Smooth muscle cell of bladder (primary cell): ENCODE measurements at places on chromosomes 2 and 18. TPM values are rescaled to one million over a fixed set of nuclear protein-coding genes. Genes with fewer than 3 reads are reported as not detected.

INHA gene
- total RNA-seq, result 0.28 and 0.46 TPM in 2 replicates

TUBB6 gene
- 475 and 568 TPM in 2 replicates for total RNA-seq

TFCP2L1 gene
- total RNA-seq, result under 0.01 TPM in 1 of 2 replicates, not detected in the other

SLC8A1 gene
- 13.1 and 19.8 TPM in 2 replicates for total RNA-seq

CDH19 gene
- total RNA-seq, result not detected in 2 replicates

SPC25 gene
- total RNA-seq, result 0.28 and 0.43 TPM in 2 replicates

PCARE gene
- under 0.01 TPM in 1 of 2 replicates, not detected in the other for total RNA-seq

SKOR2 gene
- not detected in 2 replicates for total RNA-seq

KIAA1328 gene
- total RNA-seq, result 3.1 and 3.2 TPM in 2 replicates

ARHGAP28 gene
- total RNA-seq, result 1.5 and 10.5 TPM in 2 replicates

DSG2 gene
- total RNA-seq, result 2.3 and 23.3 TPM in 2 replicates

GNAL gene
- 0.65 and 0.71 TPM in 2 replicates for total RNA-seq

PREB gene
- total RNA-seq, result 49.1 and 56.2 TPM in 2 replicates

ACTR3 gene
- total RNA-seq, result 143 and 198 TPM in 2 replicates

MGAT4A gene
- 0.28 and 0.74 TPM in 2 replicates for total RNA-seq
